WTC11 (cell line): ENCODE measurements at places on chromosomes 12 and 14. TPM values are rescaled to one million over a fixed set of nuclear protein-coding genes. Genes with fewer than 3 reads are reported as not detected.
A peak's percentile ranks its signal among the peaks of the same experiment; 100 is the strongest.

- no peak overlapping the region for H3K27ac ChIP-seq
- no peaks in the 10 kb centered on the region for H3K4me1 ChIP-seq
- H3K36me3 ChIP-seq = peaks cover 53% of the 10 kb centered on the region
- no peak overlapping the region for H3K4me3 ChIP-seq
- DNase-seq = no peak
- no peaks in the 10 kb centered on the region for H3K27me3 ChIP-seq
Measured at GRCh38 chr14:53316504-53316903, 163.4 kb upstream of the DDHD1 start.

FAM222A gene
- total RNA-seq = 1.3 to 1.6 TPM (median 1.6 TPM) in 3 replicates

- no peak overlapping the region for H3K4me3 ChIP-seq
- H3K27ac ChIP-seq = no peak overlapping the region
- H3K27me3 ChIP-seq = no peaks in the 10 kb centered on the region
- peaks cover 15% of the 10 kb centered on the region for H3K4me1 ChIP-seq
- no peak for DNase-seq
Measured at GRCh38 chr12:124796303-124796960, 67.2 kb downstream of the SCARB1 start.

OR6C2 gene
- total RNA-seq = not detected in 3 replicates

- peaks cover 4% of the 10 kb centered on the region for H3K27me3 ChIP-seq
- peaks cover 13% of the 10 kb centered on the region for H3K4me1 ChIP-seq
- no peak overlapping the region for H3K27ac ChIP-seq
- H3K4me3 ChIP-seq = no peak overlapping the region
- no peak for DNase-seq
Measured at GRCh38 chr14:104641753-104642539, 37.4 kb upstream of the TMEM179 start.

IL26 gene
- not detected in 3 replicates for total RNA-seq

ENDOU gene
- total RNA-seq = not detected in 3 replicates

- peaks cover 61% of the 10 kb centered on the region for H3K4me1 ChIP-seq
- H3K4me3 ChIP-seq = no peak overlapping the region
- DNase-seq = no peak
- H3K27ac ChIP-seq = 0 out of 2 replicates have a peak overlapping the region, but pooled peaks have one; percentile 33
- no peaks in the 10 kb centered on the region; the same call in 1 of the 2 replicates for H3K36me3 ChIP-seq
Measured at GRCh38 chr12:106766393-106766826, 8.1 kb upstream of the RIC8B start.

ETNK1 gene
- total RNA-seq = 68.8 to 81.3 TPM (median 79.2 TPM) in 3 replicates

DNA sequence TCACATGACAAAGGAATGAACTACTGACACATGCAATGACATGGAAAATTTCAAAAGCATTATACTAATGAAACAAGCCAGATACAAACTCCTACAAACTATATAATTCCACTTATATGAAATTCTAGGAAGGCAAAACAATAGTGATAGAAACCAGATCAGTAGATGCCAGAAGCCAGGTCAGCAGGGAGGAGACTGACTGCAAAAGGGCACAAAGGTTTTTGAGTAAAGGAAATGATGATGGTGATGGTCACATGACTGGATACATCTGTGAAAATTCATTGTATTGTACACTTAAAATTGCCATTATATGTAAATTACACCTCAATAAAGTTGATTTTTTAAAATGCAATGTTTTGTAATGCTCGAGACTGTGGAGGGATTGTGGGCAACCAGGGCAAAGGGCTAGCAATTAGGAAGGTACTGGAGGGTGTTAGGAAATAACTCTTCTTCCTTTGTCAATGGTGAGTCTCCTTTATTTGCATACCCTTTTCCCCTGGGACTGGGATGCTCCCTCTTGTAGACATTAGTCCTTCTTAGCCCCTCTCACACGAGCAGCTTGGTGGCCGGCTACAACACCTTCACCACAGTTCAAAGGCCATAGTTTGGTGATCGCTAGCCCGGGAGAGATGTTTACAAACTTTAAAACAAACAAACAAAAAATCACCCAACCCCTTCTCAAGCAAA lies 6.7 kb upstream of the PRPF40B start:
- H3K36me3 ChIP-seq = no peaks in the 10 kb centered on the region
- H3K4me3 ChIP-seq = no peak overlapping the region
- H3K27me3 ChIP-seq = peaks cover 4% of the 10 kb centered on the region; the same call in 1 of the 2 replicates
- 0 out of 2 replicates have a peak overlapping the region, but pooled peaks have one; percentile 43 for H3K27ac ChIP-seq

- no peak overlapping the region; the same call in 1 of the 2 replicates for H3K27ac ChIP-seq
- H3K4me1 ChIP-seq = no peaks in the 10 kb centered on the region
- H3K36me3 ChIP-seq = peaks cover 45% of the 10 kb centered on the region
- H3K27me3 ChIP-seq = no peaks in the 10 kb centered on the region
Measured at GRCh38 chr14:81187832-81188522, 32.8 kb downstream of the GTF2A1 start.

DNA sequence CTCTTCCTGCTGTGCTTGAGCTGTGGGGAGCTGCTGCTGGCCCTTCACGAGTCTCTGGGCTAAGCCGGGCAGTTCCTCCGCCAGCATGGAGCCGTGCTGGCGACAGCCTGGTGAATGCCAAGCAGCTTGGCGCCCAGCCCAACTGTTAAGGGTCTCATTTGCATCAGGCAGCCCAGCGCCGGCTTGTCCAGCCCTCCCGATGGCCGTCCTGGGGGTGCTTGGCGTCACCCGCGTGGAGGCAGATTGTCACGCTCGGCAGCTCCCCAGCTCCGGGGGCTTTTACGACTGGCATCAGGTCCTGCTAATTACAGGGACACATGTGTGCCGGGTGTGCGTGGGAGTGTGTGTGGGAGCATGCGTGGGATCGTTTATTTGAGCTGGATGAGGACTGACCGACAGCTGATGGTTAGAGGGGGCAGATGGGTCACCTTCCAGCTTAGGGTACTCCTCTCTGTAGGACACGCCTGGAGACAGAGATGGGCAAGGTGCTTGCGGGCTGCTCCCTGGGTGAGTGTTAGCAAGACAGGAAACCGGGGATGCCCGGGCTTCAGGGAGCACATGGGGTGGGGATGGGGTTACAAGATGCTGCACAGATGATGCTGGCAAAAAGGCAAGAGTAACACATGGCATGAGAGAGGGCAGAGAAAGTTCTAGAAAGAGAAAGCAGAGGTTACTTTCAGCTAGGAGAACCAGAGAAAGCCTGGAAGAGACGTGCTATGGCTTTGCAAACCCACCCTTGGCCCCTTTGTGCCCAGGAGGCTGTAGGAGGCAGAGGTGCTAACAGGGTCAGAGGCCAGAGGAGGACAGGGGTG lies 64.1 kb downstream of the KIF26A start:
- H3K4me3 ChIP-seq = no peak overlapping the region
- H3K36me3 ChIP-seq = no peaks in the 10 kb centered on the region
- no peaks in the 10 kb centered on the region for H3K4me1 ChIP-seq

STXBP6 gene
- 3.2 to 4.2 TPM (median 3.5 TPM) in 3 replicates for total RNA-seq

MGST1 gene
- total RNA-seq = 285 to 344 TPM (median 324 TPM) in 3 replicates

ASIC1 gene
- total RNA-seq = 3.9 to 4.9 TPM (median 4.5 TPM) in 3 replicates

GRCh38 chr12:26001530-26001929 lies 43.0 kb downstream of the RASSF8 start:
- peaks cover 29% of the 10 kb centered on the region for H3K4me1 ChIP-seq
- peaks cover 8% of the 10 kb centered on the region for H3K36me3 ChIP-seq
- H3K27me3 ChIP-seq = no peaks in the 10 kb centered on the region
- no peak overlapping the region for H3K4me3 ChIP-seq
- DNase-seq = no peak
- H3K27ac ChIP-seq = no peak overlapping the region

DNA sequence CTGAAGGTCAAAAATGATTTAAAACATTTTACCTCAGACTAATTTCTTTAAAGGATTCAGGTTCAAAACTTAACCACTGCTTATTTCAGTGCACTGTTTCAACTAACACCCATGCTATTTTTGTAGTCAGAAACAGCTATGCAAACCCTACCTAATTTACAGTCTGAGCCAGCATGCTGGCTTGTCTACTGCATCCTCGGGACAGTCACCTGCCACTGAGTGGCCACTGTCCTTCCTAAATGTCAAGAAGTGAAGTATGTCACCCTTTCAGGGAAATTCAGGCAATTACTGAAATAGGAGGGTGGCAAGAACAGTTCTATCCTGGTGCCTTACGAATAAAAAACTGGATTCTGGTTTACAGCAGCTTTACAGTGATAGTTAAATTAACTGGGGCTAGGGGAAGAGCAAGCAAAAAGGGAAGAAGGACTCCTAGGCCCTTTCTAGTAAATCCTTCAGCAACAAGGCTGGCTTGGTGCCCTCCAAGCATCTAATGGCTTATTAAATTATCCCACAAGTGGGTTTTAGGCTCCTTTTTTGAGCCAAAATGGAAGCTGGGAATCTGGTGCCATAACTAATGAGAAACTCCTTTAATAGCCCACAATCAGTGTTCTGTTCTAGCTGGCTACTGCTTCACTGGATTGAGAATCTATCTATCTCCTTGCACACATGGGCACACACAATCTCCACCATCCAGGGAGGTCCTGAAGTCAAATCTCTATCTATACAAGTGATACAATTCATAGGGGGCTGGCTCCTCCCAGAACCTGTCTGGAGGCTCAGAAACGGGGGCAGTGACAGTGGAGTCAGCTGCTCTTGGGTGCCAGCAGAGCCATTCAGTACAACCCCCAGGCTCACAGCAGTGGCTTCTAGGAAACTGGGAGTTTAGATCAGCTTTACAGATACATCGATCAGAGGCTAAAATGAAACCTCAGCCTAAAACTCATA lies 43.4 kb downstream of the SH2B3 start:
- no peak for DNase-seq
- peaks cover 53% of the 10 kb centered on the region for H3K36me3 ChIP-seq
- no peaks in the 10 kb centered on the region for H3K27me3 ChIP-seq
- H3K4me3 ChIP-seq = no peak overlapping the region
- H3K27ac ChIP-seq = peak overlapping the region; percentile 57
- H3K4me1 ChIP-seq = peaks cover 15% of the 10 kb centered on the region

DNA sequence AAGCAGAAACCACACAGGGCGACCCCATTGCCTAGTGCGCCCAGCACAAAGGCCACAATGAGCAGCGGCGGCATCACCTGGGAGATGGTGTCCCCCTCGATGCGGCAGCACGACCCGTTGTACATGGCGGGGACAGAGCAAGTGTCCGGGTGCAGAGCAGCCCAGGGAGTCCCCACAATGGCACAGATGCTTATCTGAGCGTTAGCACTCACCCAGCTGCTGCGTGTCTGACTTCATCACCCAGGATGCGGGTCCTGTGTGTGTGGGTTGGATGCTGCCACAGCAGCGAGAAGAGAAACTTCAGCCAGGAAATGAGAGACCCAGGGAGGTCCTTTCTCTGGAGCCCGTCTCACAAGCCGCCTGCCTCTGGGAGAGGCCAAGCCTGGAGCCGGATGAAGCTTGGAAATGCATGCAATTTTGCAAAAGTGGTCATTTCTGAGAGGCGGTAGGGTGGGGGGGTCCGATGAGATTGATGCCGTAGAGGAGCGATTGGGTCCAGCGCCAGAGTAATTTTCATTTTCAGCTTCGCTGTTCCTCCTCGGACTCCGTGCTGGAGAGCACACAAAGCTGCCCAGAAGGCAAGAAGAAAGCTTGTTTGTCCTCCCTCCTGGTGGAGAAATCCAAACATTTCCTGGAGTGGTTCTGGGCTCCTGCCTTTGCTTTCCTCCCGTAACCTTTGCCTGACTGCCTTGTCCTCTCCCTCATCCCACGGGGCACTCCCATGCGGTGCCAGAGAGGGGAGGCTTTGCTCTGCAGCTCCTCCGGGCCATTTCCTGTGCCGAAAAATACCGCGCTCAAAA lies at the start of gene HCAR1:
Gene HCAR1, minus strand, starts transcription at position 630 of the 800 bp plus-strand sequence. Its CDS starts 505 bp downstream, at position 125.
- H3K27ac ChIP-seq = no peak within 1 kb of the TSS
- no peaks in the 10 kb centered on the region; the same call in 1 of the 2 replicates for H3K27me3 ChIP-seq
- peak; percentile 19 for DNase-seq
- H3K4me1 ChIP-seq = peaks cover 21% of the 10 kb centered on the region
- H3K36me3 ChIP-seq = no peaks in the 10 kb centered on the region

FAM90A1 gene
- total RNA-seq = 0.35 to 0.44 TPM (median 0.39 TPM) in 3 replicates

DNA sequence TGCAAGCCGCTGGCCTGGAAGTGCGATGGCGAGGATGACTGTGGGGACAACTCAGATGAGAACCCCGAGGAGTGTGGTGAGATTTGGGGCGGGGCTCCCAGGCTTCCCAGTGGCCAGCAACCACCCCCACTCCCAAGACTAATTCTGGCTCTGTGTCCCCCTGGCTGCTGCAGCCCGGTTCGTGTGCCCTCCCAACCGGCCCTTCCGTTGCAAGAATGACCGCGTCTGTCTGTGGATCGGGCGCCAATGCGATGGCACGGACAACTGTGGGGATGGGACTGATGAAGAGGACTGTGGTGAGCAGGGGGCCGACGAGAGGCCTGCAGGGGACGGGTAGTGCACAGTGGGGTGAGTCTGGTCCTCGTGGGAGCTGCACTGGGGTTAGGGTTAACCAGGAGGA lies 12.1 kb upstream of the NXPH4 start:
- no peak overlapping the region for H3K4me3 ChIP-seq
- H3K36me3 ChIP-seq = peaks cover 58% of the 10 kb centered on the region
- no peak overlapping the region for H3K27ac ChIP-seq
- H3K4me1 ChIP-seq = no peaks in the 10 kb centered on the region

ACOT6 gene
- total RNA-seq = 0.13 to 0.37 TPM in 2 of 3 replicates, not detected in the other

GRCh38 chr12:69354556-69355187 lies 4.9 kb upstream of the YEATS4 start:
- no peaks in the 10 kb centered on the region for H3K36me3 ChIP-seq
- H3K4me1 ChIP-seq = peaks cover 19% of the 10 kb centered on the region
- no peak for DNase-seq
- H3K4me3 ChIP-seq = no peak overlapping the region

DNA sequence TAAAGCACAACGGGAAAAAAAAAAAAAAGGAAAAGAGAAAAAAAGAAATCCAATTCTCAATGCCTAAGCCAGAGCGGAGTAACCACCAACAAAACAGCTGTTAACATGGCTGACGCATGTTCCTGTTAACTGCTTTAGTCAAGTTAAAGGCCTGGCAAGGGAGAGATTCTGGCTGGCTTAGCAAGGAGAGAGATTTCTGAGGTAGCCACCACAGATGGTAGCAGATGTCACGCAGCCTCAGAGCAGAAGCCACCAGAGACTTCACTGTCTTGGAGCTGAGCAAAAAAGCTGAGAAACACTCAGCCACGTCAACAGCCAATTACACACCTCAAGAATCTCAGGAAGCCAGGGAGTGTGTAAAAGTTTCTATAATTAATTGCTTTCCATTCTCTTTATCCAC lies 87.1 kb downstream of the TMCC3 start:
- peaks cover 4% of the 10 kb centered on the region; the same call in 1 of the 2 replicates for H3K27me3 ChIP-seq
- DNase-seq = no peak
- H3K27ac ChIP-seq = no peak overlapping the region
- H3K36me3 ChIP-seq = no peaks in the 10 kb centered on the region
- no peak overlapping the region for H3K4me3 ChIP-seq
- peaks cover 26% of the 10 kb centered on the region for H3K4me1 ChIP-seq

KLRK1 gene
- total RNA-seq = 0.15 to 0.23 TPM in 2 of 3 replicates, not detected in the other
